Putamen (tissue), 1 donor: ENCODE measurements at places on chromosomes 12 and 14.

- no peak for DNase-seq
Observed at GRCh38 chr12:6779708-6780432, 7.5 kb downstream of the LAG3 start.

DNA sequence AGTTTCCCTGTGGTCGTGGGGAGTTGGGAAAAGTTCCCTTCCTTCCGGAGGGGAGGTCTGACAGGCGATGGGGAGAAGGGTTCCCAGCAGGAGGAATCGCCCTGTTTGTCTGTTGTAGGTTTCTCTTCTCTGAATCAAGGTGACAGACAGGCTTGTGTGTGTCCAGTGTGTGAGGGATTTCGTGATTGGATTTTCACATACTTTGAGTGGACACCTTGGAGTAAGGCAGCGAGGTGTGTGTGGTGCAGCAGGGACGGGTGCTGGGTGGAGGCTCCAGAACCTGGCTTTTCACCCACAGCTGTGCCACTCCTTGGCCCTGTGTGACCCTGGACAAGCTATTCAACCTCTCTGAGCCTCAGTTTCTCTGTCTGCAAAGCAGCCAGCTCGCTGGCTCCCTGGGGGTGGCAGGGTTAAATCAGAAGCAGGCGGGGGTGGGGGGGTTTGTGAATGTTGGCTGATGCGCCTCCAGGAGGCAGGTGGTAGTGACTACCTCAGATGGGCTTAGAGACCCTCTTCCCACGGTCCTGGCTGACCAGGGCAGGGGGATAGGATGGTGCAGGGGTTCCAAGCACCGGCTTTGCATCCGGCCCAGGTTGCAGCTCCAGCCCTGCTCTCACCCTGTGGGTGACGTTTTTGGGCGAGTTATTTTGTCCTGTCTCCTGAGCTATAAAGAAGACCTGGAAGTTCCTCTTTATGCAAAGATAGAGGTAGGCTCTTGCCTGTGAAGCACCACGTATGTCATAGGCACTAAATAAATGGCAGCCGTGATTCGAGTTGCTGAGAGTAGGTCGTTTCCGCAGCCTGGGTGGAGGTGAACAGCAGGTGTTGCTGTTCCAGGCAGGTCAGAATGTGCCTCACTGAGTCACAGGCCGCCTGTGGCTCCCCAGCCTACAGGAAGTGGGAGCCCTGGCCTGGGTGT, 679 bp downstream of the BDKRB2 start:
- DNase-seq = no peak

GRCh38 chr12:7750350-7750749, 3.2 kb upstream of the CLEC4C start:
- DNase-seq = no peak

DNA sequence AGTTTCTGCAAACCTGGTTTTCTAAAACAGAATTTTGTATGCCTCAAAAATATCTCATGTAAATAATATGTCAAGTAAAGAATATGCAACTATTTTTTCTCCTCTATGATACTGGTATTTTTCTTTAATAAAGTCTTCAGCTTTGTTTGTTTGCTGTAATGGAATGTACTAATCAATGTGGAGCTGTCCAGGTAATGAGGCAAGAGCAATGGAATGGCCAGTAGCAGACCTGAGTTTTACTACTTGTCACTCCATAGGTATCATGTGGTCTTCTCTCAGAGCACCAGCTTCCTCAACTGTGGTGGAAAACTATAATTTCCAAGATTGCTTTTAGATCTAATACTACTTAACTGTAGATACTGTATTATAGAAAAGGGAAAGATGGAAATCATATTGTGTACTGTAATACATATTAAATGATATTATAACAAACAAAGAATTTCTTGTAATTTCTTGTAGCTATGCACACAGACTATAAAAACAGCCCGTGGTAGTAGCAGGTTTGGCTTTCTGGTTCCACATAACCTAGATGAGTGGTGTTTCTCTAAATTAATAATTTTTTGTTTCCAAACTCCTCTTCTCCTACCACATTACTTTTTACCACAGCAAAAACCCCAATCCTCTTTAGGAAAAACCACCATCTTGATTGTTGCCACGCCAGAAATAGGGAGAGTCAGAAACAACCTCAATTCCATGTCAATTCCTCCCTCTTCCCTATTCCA, 70.6 kb downstream of the KIF21A start:
- DNase-seq = no peak

DNA sequence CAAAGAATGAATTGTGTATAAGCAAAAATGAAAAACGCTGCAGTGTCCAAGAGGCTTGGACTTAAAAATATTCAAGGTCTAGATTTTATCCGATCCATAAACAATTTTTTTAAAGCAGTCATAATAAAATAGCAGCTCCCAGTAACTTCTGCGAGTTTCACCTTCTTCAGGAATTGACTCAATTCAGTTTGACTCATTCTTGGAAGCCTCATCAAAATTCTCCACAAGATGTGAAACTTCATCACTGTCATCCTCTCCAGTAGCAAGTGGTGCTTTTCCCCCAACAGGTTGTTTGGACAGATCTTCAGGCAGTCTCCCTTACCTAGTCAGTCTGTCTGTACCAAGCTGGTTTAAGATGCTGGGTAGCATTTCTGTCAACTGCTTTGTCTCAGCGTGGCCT, 93.5 kb upstream of the FOXG1 start:
- no peak for DNase-seq

DNA sequence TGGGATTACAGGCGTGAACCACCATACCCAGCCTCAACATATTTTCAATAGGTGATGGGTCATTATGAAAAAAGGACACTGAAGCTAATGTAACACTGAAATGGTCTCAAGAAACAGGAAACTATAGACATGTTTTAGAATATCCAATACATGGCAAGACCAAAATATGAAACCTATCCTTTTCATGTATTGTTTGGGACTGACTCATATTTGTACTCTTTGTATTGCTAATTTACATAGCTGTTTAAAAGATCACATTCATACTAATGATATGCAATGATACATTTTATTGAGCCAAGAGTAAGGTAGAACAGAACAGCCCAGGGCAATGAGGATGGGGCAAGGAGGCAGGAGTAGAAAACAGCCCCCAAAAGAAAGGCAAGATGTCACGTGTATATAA, 32.6 kb downstream of the RESF1 start:
- no peak for DNase-seq

- no peak for DNase-seq
Observed at GRCh38 chr12:50536831-50537537, 32.2 kb downstream of the DIP2B start.

DNA sequence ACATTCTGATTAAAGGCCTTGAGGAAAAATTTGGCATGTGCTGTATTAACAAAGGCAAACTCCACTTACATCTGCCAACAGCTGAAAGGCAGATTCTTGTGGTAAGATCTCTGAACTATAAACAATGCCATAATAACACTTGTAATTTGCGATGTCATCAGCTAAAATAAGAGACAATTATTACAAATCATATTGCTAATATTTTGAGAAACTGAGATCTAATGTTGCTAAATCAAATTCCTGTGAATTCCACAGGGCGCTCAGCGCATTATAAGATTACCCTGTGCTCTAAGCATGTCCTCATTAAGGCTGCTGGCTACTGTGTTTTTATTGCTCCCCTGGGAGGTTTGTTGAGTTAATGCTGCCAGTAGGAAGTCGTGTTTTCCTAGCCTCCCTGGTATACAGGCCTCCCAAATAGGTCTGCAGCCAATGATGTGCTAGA, 244.8 kb downstream of the DACT1 start:
- DNase-seq = no peak

DNA sequence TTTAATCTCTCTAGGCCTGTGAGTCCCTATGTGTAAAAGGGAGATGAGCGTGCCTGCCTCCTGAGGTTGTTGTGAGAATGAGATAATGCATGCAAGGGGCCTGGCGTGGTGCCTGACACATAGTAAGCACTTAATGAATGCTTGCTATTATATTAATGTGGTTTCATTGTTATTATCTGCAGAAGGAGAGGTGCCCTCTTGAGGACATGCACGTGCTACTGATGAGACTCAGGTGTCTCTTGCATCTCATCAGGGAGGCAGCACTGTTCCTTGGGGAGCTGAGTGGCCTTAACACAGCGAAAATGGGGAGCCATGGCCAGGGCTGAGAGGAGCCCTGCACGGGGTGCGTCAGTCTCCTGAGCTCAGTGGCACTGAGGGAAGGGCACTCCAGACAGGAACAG, 29.9 kb upstream of the BCDIN3D start:
- no peak for DNase-seq

- DNase-seq = no peak
Observed at GRCh38 chr14:104277416-104278213, 139.2 kb downstream of the KIF26A start.

DNA sequence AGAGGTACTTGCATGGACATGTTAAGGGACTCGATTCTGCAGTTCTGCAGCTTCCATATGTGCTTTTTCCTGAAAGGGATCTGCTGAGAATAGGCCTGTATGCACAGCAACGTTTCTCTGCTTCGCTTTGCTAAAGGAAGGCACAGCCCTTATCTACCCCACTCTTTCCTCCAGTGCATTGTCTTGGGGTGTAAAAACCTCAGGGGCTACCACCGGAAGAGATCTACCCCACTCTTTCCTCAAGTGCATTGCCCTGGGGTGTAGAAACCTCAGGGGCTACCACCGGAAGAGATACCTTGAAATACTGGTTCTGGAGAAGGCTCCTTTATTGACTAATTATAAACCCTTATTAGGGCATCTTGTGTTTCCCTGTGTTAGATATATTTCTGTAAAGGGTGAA, 52.9 kb downstream of the SEL1L start:
- no peak for DNase-seq

DNA sequence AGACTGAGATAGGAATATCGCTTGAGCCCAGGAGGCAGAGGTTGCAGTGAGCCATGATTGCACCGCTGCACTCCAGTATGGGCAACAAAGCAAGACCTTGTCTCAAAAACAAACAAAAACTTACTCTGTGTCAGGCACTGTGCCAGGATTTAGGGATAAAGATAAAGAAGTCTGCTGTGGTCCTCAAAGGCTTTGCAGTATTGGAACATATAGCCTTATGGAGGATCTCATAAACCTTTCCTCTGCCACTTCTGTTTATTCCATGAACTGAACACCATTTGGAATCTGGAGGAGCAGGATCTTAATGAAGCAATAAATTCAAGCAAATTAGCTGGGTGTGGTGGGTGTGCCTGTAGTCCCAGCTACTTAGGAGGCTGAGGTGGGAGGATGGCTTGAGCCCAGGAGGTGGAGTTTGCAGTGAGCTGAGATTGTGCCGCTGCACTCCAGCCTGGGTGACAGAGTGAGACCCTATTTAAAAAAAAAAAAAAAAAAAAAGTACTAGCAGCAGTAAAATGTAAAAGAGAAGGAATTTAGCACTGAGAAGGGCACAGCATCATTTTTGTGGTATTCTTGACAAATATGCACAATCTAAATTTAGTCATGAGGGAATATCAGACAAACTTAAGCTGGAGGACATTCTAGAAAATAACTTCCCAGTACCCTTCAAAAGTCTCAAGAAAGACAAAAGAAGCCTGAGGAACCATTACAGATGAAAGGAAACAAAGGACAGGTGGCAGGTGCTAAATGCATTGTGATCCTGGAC, 27.1 kb downstream of the BMAL2 start:
- no peak for DNase-seq

DNA sequence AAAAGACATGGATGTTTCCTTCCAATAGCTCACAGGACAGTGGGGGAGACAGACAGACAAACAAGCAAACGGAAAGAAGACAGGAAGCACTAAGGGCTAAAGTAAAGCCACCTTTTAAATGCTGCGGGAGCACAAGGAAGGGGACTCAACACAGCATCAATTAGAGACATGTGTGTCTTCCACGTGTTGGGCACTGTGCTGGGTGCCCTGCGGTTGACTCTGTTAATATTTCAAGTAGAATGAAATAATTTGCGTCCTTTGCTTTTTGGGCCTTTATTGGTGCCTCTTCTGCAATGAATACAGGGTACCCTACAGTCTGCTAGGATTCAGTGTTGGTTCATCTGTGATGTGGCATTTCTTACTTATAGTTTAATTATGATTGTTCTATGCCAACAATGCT, 90.9 kb upstream of the CPM start:
- DNase-seq = no peak

DNA sequence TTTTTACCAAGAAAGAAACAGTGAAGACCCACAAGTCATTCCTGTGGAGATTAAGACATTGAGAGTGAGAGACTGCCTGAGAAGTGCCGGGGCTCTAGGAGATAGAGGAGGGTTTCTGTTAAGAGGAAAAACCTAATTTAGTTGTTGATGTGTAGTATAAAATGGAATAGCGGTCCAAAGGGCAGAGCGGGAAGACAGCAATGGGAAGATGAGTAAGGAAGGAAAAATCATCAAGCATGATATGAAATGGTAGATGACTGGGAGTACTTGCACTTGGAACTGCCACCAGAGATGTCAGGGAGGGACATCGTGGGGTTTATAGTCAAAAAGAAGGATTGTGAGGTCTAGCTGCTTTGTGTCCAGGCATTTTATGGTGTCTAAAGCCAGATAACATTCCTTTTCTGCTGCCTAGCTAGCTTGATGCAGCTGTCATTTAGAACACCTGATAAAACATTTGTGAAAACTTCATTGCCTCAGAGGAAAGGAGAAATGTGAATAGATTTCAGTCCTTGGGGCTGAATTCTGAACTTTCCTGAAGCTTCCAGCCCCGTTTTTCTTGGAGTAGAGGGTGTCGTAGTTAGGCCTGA, 20.1 kb upstream of the PSEN1 start:
- DNase-seq = no peak

GRCh38 chr14:69675245-69675583, 63.8 kb downstream of the SUSD6 start:
- no peak for DNase-seq

DNA sequence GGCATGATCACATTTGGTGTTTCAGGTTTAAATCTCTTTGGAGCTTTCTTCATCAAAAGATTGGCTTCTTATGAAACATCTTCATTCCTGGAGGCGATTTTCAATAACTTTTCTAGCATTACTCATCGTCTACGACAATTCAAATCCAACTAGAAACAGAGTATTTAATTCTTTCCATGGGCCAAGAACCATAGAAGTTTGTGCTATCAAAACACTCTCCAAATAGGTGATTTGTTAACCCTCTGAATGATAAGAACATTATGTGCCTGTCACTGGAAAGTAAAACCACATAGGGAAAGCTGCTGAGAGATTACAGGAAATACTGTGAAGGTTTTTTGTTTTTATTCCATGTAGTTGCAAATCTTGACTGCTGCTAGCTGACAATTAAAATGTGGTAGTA, 6.9 kb upstream of the DCN start:
- DNase-seq = no peak

- DNase-seq = no peak
Observed at GRCh38 chr12:45278447-45278846, 62.6 kb downstream of the ANO6 start.
